Left ventricle myocardium superior (tissue), 1 donor: ENCODE measurements at places on chromosomes 3 and 15.

GRCh38 chr3:120683213-120683612, 1.2 kb upstream of the HGD start:
- no peak for DNase-seq

- no peak for DNase-seq
Measured at GRCh38 chr15:44668921-44669320, 5.5 kb upstream of the SPG11 start.

GRCh38 chr3:124860599-124860998, 26.6 kb downstream of the ITGB5 start:
- peak; percentile 41 for DNase-seq

- DNase-seq: no peak
Measured at GRCh38 chr15:56929933-56930332, 11.5 kb downstream of the TCF12 start.

DNA sequence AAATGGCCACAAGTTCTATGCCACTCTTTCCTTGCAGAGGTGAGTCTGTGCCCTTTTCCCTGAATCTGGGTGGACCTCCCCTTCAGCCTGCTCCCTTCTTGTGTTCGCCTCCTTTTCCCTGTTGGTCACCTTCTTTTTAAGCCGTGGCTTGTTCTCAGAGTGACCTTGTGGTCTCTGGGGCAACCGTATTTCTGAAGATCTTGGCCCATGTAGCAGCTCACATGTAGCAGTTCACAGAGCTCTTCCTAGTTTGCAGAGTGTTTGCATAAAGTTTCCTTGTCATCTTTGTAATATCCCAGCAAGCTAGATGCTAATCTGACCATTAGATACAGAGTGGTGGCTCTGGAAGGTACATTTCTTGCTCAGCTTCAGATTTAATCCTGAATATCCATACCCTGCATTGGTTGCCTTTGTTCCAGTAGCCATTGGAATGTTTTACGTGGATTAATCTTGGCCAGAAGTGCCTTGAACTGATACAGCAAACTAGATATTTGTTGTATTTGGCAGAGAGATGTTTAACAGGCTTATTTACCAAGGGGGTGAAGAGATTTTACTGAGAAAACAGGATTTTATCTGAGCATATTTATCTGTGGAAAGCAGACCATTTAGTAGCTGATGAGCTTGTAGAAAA, 40.7 kb upstream of the BSN start:
- no peak for DNase-seq

GRCh38 chr3:31173118-31173718, 278.8 kb upstream of the GADL1 start:
- no peak for DNase-seq

DNA sequence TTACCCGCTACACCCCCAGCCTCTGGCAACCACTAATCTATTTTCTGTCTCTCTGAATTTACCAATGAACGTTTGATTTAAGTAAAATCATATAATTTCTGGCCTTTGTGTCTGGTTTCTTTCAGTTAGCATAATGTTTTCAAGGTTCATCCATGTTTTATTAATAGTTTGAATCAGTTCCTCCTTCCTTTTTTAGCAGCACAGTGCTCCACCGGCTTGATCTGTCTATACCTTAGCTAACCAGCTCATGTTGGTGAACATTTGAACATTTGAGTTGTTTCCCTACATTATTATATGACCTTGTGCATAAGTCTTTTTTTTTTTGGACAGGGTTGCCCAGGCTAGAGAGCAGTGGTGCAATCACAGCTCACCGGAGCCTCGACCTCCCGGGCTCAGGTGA, 33.3 kb downstream of the PDE8A start:
- DNase-seq: no peak

- DNase-seq: no peak
Measured at GRCh38 chr3:16927485-16927884, 42.7 kb downstream of the PLCL2 start.

- DNase-seq: no peak
Measured at GRCh38 chr3:149650828-149651227, 7.0 kb downstream of the WWTR1 start.

DNA sequence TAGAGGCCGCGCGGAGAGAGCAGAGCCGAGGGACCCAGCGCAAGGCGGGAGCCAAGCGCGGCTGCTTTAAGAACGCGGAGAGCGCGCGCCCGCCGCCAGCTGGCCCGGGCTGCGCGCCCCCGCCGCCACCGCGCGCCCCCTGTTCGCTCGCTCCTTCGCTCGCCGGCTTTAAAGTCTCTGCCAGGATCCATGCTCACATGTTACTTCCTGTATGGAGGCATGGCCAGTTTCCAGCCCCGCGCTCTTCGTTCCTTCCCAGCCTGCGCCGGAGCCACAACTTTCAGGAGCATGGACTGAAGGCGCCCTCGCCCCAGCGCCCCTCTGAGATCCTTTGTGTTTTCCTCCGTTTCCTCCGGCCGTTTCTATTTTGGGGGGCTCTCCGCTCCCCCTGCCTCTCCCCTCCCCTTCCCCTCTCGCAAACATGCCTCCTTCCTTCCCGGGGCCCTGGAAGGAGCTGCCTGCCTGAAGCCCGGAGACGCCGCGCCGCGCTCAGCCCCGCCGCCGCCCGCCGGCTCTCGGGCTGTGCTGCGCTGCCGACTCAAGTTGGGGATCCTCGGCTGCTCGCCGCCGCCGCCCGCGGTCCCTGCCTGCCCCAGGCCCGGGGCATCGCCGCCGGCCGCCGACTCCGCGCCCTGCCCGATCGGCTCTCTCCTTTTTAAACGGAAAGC, at the start of gene PTPRG:
TSS of gene PTPRG (plus strand) at position 198 of the 668 bp plus-strand sequence. CDS start 717 bp downstream, outside the sequence.
- DNase-seq: peak; percentile 94

GRCh38 chr15:86505951-86506350, 426.3 kb downstream of the AGBL1 start:
- no peak for DNase-seq

DNA sequence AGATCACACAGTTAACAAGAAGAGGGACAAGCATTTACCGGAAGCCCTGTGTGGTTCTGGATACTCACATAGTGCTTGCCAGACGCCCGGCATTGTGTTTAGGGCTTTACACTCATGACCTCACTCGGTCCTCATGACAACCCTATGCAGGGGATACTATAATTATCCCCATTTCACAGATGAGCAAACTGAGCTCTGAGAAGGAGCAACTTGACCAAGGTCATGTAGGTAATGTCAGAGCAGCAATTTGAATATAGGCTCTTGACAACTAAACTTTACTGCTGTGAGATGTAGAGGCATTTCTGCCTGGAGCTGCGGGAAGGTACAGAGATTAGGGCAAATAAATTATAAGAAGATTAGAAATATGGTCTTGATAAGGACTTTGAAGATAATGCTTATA, 70.0 kb downstream of the SAMMSON start:
- DNase-seq: no peak

GRCh38 chr3:24451461-24452099, 43.1 kb downstream of the THRB start:
- DNase-seq: no peak

GRCh38 chr3:44235604-44236484, 5.8 kb upstream of the TOPAZ1 start:
- peak; percentile 62 for DNase-seq

DNA sequence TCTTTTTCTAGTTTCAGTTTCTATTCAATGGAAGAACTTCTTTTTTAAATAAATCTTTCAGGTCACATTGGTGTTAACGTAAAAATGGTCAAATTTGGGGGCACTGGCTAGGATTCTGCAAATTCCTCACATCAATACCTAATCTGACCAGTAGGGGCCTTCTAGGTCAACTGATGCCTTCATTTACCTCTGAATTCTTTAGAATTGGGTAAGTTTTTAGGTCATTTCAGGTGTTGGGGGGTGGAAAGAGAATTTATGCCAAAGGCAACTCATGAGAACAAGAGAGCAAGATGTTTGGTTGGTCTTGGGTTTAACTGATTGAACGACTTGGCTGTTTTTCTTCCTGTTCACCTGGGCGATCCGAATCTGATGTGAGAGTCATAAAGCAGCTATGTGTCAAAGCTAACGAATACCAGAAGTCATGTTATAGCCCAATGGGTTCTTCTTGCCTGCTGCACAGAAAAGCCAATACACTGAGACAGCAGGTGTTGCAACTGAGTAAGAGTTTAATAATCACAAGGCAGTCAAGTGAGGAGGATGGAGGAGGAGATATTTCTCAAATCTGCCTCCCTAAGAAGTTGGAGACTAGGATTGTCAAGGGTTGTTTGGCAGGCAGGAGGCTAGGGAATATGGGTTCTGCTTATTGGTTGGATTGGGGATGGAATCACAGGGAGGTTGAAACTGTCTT, 15.3 kb downstream of the LRRC49 start:
- DNase-seq: no peak

DNA sequence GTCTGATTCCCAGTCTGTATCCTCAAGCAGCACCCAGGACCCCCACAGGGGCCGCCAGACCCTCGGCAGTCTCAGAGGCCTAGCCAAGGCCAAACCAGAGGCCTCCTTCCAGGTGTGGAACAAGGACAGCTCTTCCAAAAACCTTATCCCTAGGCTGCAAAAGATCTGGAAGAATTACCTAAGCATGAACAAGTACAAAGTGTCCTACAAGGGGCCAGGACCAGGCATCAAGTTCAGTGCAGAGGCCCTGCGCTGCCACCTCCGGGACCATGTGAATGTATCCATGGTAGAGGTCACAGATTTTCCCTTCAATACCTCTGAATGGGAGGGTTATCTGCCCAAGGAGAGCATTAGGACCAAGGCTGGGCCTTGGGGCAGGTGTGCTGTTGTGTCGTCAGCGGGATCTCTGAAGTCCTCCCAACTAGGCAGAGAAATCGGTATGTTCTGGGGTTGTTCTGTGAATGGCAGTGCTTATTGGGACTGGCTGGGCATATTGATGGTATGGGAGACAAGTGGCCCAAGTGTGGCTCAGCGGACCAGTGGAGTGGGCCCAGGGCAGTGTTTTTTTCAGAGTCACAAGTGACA, 96.3 kb downstream of the RPL39L start:
- no peak for DNase-seq

DNA sequence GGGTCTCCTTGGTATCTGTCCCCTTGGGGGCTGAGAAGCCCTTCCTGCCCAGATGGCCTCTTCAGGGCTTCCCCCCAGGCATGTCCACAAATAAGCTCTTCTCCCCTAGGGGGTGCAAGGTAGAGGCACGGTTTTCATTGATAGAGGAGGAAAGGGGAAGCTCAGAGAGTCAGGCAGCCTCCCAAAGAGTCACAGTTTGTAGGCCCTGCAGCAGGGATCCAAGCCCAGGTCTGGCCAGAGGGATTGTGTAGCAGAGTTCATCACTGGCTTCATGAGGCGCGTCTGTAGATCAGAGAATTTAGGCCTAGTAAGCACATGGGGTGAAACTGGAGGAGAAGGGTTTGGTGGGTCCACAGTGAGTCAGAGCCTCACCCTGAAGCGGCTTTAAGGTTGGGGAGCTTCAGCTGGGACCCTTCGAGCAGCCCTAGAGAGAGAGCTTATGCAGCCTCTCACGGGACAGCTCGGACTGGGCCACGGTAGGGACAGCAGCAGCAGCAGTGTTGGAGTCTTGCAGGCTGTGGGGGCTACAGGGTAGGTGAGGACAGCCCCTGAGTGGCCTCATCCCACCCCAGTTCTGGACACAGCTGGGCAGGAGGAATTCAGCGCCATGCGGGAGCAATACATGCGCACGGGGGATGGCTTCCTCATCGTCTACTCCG, 37.5 kb upstream of the ESYT3 start:
- no peak for DNase-seq

DNA sequence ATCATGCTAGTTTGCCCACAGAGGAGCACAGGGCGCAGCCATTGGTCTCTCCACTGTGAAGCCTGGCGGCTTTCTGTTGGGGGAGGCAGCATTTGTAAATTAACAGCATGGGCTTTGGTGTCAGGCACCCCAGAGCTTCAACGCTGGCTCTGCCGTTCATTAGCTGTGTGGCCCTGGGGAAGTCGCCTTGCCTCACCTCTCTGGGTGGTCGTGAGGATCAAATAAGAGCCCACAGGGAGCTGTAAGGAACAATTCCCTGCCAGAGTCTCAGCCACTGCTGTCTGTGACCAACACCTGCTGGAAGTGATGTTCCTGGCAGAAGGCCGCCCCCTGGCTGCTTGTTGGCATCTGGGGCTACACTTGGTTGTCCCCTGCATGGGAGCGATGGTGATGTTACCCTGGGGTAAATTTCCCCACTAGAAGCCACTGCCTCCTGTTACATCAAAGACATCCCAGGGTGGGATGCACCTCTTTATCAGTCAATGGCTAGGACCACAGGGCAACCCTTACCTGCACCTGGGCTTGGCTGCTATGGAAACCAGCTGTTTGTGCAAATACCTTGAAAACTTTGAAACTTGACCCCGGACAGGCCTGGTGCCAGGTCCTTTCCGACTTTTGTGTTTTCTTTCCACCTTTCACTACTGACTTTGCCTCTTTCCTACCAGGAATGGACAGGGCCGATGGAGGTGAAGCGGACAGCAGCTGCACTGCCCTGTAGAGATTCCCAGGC, 36.9 kb downstream of the DNASE1L3 start:
- DNase-seq: peak; percentile 78

GRCh38 chr3:64046592-64046991, 23.3 kb upstream of the PSMD6 start:
- DNase-seq: no peak

- DNase-seq: no peak
Measured at GRCh38 chr15:41019174-41019573, 65.9 kb downstream of the CHAC1 start.

DNA sequence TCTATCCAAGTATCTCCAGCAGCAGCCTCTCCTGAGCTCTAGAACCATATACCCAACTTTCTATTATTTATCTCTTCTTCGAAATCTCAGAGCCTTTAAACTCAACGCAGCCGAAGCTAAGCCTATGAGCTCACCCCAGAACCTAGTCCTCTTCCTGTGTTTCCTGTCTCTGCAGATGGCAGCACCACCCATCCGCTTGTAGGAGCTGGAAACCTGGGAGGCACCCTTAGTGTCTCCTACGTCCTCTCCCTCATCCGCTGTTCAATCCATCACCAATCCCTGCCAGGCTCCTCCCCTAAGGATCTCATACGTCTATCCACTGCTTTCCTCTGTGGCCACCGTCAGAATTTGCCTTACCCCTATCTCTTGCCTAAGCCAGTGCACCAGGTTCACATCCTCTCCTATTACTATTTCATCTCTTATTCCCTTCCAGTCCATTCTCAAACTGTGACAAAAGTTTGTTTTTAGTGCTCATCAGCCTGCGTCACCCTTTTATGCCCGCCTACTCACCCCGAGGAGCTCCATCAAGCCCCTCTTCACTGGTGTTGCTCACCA, 9.6 kb downstream of the VGLL4 start:
- DNase-seq: no peak

GRCh38 chr3:64612082-64612860, 75.5 kb downstream of the ADAMTS9 start:
- peak; percentile 34 for DNase-seq

- no peak for DNase-seq
Measured at GRCh38 chr15:91244919-91245318, 144.9 kb downstream of the SV2B start.

DNA sequence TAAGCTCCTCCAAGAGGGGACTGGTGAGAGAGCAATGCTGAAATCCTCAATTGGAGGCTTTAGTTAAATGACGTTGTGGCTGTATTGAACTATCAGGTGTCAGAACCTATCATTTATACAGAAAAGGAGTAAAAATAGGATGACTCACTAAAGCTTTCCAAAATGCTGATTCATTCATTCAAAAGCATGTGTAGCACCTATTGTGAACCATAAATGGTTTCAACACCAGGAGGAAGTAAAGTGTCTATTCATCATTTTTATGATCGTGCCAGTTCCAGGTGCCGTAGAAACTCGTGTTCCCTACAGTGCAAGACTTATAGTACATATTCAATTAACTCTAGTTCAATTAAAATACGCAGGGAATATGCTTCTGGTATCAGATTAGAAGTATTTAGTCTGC, 66.5 kb upstream of the ARRDC4 start:
- DNase-seq: no peak
